Stimulated activated CD4-positive, alpha-beta T cell treated with anti-CD3 and anti-CD28 coated beads, TNF-alpha, amount 100 ng/mL, for 48 hours (primary cell): ENCODE measurements at places on chromosomes 12 and 14.

- DNase-seq: no peak
Observed at GRCh38 chr14:90539496-90539775, 142.6 kb downstream of the CALM1 start.

- DNase-seq: no peak
Observed at GRCh38 chr12:115572440-115572839, 705.1 kb downstream of the MED13L start.

- peak; percentile 27 for DNase-seq
Observed at GRCh38 chr14:93115821-93116675, at the start of gene ITPK1. TSS of gene ITPK1 (minus strand) at chr14:93115925. CDS start at chr14:93115163, 762 bp downstream.

GRCh38 chr14:55874785-55875184 is 243.4 kb upstream of the PELI2 start:
- DNase-seq: no peak
